Dermis blood vessel endothelial cell (primary cell): ENCODE measurements at places on chromosomes 6 and 20. TPM values are rescaled to one million over a fixed set of nuclear protein-coding genes. Genes with fewer than 3 reads are reported as not detected.

GRCh38 chr6:72522735-72523141, 99.1 kb upstream of the KCNQ5 start:
- DNase-seq = no peak

DNA sequence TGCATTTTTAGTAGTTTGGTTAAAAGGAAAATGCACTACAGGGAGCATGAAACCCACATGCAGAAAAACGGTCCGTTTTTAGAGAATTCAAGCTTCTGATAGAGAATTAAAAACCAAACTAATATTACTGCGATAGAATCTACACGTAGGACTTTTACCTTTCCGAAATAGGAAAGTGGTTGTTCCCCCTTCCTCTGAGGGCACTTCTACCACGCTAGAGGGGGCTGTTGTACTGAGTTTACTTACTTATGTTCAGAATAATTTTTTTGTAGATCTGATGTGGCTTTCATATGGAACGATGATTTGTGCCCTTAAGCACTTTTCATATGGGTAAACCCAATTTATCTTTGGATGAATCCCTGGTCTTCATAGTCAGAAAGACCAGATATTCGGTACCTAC, 264.3 kb upstream of the PLN start:
- DNase-seq = peak; percentile 79

DNA sequence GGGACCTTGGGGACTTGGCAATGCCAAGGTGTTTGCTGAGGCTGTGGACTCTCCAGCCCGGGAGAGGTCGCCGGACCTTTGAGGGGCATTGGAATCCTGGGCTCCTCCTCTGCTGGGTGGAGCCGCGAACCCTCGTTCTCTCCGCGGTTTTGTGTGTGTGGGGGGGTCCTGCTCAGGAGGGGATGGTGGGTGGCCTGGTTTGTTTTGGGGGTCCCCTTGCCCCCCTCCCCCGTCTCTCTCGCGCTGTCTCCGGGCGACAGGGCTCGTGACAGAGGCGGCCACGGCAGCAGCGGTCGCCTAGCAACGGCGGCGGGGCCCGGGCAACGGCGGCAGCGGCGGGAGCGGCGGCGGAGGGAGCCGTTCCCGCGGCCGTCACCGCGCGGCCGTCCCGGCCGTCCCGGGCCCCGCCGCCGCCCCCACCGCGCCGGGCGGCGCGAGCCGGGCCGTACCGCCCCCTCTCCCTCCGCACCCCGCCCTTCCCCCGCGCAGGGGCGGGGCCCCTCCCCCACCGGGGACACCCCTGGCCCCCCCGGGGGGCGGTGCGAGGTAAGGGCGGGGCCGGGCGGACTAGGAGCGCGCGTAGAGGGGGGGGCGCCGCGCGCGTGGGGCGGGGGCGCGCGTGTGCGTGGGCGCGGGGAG, 7.8 kb downstream of the SYNGAP1 start:
- peak; percentile 31 for DNase-seq

Gene CUTA
- 61.3 and 61.7 TPM in 2 replicates for total RNA-seq

Gene PNPLA1
- total RNA-seq = not detected in 2 replicates

Gene NOP56
- 149 and 182 TPM in 2 replicates for total RNA-seq

DNA sequence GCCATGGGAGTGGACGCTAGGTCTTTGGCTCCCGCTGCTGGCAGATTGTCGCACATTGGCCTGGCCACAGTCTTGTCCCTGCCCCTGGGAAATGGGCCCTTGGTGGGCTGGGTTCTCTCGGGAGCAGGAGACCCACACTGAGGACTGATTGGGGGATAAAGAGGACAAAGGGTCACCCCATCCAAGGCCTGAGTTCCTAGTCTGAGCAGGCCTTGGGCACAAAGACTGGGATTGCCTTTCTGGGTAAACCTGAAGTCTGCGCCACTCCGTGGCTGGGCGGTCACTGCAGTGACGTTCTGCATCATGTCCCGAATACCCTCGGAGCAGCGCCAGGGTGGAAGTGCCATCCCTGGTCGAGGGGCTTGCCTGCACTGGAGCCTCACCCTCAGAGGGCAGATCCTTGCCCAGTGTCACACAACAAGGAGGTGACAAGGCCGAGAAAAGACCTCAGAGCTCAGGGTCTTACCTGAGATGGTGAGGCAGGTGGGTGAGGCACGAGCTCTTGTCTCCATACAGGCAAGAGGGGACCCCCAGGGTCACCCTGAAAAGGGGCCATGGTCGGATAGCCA, 36.1 kb upstream of the ZBP1 start:
- DNase-seq = no peak
